Vagina (tissue), 2 donors: ENCODE measurements at places on chromosomes 2 and 18.

GRCh38 chr2:98012561-98012991 lies 16.8 kb upstream of the TMEM131 start:
- DNase-seq: no peak

GRCh38 chr18:31648458-31648857 lies 35.9 kb downstream of the B4GALT6 start:
- DNase-seq: no peak

DNA sequence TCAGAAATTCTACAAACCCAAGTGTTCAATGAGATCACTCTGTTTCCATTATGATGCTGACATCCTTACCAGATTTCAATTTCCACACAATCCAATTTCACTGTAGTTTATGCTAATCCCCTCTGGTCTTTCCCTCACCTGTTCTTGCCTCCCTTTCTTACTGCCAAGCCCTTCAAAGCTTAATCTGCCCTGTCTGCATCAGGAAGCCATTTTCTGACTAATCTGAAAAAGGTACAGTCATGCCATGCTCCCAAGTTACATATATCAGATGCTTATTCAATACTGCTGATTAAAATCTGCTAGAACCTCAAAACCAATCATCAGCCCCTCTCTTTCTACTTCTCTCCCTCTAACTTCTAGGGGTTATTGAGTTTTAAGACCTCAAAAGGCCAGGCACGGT lies 8.9 kb downstream of the KRTCAP3 start:
- no peak for DNase-seq

DNA sequence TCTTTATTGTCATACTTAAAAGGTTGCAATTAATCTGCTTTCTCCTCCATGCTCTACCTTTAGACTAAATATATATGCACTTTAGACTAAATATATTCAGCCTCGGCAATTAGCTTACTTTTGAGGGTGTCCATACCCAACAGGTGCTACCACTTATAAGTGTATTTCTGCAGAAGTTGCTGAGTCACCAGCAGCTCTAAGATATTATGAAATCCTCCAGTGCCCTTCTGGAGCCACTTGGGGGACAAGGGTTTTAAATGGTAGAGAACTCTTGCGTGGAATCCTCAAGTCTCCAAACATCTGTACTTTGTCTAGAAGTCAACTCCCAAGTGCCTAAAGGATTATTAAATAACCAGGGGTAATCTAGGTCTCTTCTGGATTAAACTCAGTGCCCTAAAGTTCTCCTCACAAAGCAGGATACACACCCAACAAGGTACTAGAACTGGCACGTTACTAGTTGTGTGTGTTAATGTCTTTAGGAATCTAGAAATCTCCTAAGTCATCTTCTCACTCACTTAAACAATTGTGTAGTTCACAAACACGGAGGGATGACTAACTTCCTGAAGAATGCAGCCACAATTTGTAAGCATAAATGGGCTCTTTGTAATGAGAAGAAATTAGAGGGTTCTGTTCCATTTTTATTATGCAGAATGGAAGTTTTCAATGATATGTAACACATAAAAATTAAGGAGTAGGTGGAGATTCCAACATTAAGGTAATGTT lies 159.7 kb downstream of the CD226 start:
- DNase-seq: no peak

GRCh38 chr18:74478880-74479279 lies 17.3 kb upstream of the CNDP2 start:
- peak; percentile 32 for DNase-seq

GRCh38 chr18:9482790-9483189 lies 7.5 kb downstream of the RALBP1 start:
- no peak for DNase-seq

DNA sequence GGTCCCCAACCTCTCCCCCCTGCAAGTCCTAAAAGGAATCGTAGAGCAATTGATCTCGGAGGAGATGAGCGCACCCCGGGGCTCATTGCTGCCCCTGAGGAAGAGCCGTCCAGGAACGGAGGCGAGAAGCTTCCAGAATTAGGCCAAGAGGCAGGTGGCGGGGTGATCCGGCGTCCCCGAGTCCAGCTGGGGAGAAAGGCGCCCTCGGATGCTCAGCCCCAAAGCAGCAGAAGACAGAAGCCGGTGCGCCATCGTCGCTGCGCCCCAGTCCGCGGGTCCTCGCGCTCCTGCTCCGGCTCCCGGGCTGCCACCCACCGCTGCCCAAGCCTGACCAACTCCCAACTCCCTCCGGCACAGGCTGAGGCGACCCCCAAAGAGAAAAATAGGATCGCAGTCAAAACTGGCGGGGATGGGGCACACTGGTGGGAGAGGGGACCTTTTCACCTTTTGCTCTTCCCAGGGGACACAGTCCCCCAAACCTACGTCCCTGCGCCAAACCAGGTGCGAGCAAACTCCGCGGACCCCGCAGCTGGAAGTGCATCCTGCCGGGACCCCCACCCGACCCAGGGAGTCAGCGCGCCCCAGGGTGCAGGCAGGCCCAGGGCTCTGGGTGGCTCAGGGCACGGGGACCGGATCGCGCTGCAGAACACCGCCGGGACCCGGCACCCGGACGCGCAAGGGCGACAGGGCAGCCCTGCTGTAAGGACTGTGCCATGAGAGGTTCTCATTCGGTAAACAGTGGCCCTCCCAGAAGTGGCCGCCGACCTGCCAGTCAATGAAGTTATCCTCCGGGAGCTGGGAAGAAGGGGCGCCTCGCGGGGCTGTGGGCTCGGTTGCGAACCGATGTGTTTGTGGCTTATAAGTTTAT lies 8.4 kb upstream of the MEIS1 start:
- DNase-seq: no peak

GRCh38 chr2:205138735-205139134 lies 543.6 kb upstream of the NRP2 start:
- DNase-seq: no peak

DNA sequence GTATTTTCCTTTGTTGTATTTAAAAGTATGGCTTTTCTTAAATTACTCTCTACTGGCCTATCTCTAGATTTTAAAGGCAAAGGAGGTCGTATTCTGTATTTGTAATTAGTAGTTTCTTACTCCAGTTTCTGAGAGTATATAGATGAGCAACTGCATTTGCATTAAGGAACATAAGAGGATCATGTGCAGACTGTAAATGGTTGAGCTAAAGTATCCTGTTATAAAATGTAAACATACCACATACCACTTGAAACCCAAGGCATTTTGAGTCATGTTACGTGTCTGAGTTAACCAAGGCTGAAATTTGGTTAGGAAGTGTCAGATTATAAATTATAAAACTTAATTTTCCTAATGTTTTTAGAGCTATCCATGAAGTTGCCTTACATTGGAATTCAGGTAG lies 76.3 kb downstream of the GPD2 start:
- no peak for DNase-seq

- DNase-seq: no peak
Observed at GRCh38 chr2:195122653-195123052, 534.4 kb upstream of the SLC39A10 start.

GRCh38 chr2:101415220-101415619 lies 27.9 kb upstream of the CREG2 start:
- DNase-seq: no peak

GRCh38 chr2:29239209-29239960 lies 124.2 kb downstream of the CLIP4 start:
- no peak for DNase-seq

- no peak for DNase-seq
Observed at GRCh38 chr2:18800240-18800971, 211.0 kb upstream of the NT5C1B start.

GRCh38 chr2:131801210-131801744 lies 273.6 kb downstream of the CCDC74A start:
- no peak for DNase-seq

DNA sequence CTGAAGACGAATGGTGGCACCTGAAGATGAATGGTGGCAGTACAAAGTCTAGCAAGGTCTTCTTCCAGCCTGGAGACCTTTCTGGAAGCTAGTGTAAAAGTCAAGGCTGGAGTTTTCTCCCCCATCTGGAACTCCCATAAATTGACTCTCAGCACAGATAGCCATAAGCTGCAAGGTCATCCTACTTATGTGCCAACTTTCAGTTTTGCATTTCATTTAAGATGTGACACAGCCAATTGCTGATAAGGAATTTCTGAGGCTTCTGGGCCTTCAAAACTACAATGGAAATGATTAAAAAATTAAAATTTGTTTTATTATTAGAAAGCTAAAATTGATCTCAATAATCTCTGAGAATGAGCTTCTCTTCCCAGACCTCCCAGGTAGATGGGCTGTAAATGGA lies 10.2 kb downstream of the XDH start:
- DNase-seq: no peak

DNA sequence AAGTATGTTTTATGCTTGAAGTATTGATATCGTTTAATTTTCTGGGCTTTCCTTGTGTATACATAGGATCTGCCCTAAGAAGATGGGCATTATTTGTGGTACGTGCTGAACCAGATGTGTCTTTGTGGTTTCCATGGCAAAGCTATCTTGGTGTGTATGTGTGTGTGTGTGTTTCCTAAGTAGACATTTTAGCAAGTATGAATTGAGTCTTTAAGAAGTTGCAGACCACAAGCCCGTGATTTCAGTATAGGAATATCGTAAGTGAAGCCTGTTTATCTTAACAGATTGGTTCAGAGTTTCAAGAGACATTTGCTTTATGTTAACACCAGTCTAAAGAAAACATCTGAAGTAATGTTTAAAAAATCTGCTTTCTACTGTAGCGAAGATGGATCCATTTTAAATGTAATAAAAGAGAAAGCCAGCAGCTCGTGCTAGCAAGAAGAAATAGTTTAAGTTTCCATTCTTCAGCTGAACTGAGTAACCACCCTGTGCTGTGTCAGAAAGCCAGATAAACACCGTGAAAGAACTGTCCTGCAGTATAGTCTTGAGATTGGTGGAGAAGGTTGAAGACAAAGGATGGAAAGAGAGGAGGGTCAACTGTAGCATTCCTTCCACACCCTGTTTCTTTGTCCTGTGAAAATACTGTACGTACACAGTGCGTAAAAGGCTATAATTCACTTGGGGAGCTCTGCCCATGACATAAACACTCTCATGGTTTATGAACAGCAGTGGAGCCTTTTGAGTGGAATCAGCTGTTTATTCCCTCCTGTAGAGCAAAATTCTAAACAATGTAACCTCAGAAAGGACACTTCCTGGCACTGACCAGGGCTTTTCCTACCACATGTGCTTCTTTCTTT lies 91.9 kb upstream of the FOSL2 start:
- no peak for DNase-seq
